ENCODE measurements at places on chromosomes 7 and 10.

GRCh38 chr10:86647773-86648703 lies 6.3 kb upstream of the OPN4 start:
- DNase-seq, result no peak

DNA sequence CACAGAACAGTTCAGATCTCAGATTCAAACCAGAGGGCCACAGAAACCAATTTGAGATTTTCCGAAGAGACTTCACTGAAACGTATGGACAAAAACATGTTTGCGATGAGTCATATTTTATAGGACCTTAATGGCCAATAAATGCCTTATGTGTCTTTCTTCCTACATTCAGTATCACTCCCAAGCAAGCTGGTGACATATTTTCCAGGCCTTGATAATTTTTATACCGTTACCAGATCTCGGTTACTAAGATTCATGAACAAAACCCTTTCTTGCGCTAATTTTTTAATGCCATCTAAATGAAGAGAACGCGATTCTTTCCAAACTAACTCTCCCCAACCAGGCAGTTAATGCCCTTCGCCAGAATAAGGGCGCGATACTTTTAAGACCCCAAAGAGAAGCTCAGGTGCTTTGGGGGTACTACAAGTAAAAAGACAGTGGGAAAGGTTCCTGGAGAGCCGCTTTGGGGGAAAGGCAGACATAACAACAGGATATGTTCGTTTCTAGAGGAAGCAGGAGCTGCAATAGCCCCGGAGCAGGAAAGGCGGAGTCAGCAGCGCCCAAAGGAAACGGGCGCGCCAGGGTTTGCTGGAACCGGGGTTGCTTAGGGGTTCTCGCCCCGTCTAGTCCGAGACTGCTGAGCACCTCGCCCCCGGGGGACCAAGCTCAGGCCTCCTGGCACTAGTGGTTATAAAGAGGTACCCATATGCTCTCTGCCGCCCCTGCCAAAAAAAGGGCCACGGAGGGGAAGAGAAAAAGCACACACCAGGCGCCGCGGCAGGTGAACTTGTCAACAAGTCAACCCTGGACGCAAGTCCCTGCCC lies 884 bp downstream of the ICA1 start:
- DNase-seq, result peak; percentile 66

- no peak for DNase-seq
Observed at GRCh38 chr7:157897681-157898080, 560.9 kb downstream of the DNAJB6 start.

DNA sequence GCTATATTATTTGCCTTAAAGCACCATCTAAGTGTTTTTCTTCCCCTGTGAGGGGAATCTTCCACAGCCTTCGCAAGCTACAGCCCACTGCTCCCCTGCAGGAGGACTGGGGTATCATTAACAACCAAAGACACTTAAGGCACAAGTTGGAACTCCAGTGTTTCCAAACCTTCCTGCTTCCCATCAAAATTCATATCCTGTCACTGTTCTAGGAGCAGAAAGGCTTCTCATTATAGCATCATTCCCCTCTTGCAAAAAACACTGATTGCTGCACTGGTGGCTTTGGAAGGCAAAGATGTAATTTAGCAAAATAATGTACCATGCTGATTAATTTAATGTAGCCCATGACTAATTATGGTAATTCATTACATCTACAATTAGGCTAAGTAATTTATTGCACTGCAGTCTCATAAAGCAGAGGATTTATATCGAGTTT lies 207.2 kb downstream of the SKAP2 start:
- no peak for DNase-seq

- DNase-seq, result no peak
Observed at GRCh38 chr10:100357059-100357858, 10.2 kb downstream of the SCD start.

DNA sequence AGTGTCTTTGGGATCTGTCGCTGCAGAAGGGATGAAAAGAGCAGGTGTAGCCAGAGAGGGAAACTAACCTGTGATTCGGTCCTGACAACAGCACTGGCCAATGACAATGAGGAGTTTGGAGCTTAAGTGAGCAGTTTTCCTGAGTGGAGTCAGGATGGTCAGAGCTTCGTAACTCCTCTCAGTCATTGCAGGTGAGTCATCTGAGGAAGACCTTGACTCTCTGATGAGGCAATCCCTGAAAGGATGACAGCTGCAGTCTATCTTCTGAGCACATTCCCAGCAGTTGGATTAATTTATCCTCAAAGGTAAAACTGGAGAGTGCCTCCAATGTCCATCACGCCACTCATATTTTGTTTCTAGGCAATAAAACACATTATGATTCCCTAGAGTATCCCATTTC lies 401.9 kb downstream of the POM121L12 start:
- DNase-seq, result no peak

GRCh38 chr7:81014908-81015307 lies 96.1 kb upstream of the SEMA3C start:
- no peak for DNase-seq

GRCh38 chr10:17348501-17349349 lies 105.7 kb downstream of the ST8SIA6 start:
- no peak for DNase-seq
